ENCODE measurements at places on chromosomes 16 and 17.

DNA sequence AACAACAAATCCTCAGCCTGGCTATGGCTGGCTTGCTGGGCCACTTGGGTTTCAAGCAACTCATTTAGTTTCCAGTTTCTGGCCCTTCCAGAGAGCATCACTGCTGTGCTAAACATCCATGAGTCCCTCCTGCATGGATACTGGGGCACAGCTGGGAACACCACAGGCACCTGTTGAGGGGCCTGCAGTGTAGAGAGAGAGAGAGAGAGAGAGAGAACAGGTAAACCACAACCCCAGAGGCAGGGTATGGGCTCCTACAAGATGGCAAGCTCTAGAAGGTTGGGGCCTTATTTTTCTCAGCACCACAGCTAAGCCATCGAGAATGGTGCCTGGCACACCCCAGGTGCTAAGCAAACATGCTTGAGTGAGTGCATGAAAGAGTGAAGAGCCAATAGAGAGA, 120.3 kb downstream of the RBFOX3 start:
- no peak for DNase-seq

- DNase-seq: no peak
These were observed 8.2 kb downstream of the CRAMP1 start for GRCh38 chr16:1620391-1620790.

GRCh38 chr17:74637926-74638325, 14.4 kb upstream of the CD300E start:
- no peak for DNase-seq

DNA sequence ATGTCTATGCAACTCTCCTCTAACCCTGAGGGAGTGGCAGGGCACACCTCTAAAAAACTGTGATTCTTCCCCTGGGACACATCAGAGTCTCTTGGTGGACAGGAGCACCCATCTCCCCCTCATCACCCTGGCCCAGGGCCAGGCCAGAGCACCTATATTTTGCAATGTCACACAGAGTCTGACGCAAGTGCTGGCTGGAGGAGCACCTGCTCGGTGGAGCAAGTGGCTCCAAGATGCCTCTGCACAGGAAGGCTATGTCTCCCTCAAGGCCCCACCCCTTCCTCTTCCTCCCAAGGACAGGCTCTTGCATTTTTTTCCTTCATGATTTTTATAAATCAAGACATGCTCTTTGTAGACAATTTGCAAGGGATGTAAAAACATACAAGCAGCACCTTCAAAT, 13.3 kb downstream of the SNN start:
- DNase-seq: no peak

DNA sequence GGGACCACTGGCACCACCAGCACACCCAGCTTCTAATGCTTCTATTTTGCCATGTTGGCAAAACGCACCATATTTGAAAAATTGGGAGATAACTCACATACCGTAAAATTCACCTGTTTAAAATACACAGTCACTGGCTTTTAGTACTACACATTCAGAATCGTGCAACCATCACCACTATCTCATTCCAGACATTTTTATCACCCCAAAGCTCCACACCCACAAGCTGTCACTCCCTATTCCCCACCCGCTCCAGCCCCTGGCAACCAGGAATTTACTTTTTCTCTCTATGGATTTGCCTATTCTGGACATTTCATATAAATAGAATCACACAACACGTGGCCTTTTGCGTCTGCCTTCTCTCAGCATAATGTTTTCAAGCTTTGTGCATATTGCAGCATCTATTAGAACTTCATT, 25.0 kb downstream of the PPL start:
- no peak for DNase-seq

- DNase-seq: no peak
These were observed 8.7 kb downstream of the ADCY7 start for GRCh38 chr16:50275098-50275415.

DNA sequence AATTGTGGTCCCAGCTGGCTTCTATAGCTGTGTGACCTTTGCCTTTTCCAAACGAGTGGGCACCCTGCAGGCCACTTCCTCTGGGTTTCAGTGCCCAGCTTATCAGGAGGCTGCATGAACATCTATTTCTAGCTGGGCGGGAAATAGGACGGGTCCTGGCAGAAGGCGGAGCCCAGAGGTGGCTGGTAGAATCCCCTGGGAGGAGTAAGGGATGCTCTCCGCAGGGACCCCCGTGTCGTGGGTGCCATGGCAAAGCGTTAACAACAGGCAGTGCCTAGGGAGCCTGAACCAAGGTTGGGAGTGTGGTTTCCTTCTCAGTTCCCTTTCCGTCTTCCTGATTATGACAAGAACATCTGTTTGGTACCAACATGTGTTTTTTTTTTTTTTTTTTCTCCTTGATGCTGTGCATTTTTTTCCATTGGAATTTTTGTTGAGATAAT, 58.2 kb downstream of the PLCG2 start:
- no peak for DNase-seq

GRCh38 chr16:2692251-2692947, 10.1 kb downstream of the KCTD5 start:
- DNase-seq: no peak

GRCh38 chr16:106623-107324, 28.7 kb downstream of the MPG start:
- DNase-seq: peak; percentile 70

GRCh38 chr17:3802461-3803307, 1.7 kb upstream of the ITGAE start:
- DNase-seq: no peak

DNA sequence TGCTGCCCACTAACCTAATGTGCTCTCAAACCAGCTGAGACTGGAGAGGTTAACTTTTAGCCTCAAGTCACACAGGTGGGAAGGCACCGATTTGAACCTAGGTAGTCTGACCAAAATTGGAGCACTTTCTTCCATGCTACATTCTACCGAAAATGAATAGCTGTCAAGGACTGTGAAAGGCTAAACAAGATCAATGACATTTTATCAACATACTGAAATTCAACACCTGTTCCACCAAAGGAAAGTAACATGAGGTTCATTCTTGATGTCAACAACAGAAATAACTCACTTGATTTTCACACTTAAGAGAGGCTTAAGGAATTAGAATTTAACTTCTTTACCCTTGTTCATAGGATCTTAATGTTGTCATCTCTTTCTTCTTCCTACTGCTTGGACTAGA, 284.4 kb upstream of the MON1B start:
- DNase-seq: no peak

DNA sequence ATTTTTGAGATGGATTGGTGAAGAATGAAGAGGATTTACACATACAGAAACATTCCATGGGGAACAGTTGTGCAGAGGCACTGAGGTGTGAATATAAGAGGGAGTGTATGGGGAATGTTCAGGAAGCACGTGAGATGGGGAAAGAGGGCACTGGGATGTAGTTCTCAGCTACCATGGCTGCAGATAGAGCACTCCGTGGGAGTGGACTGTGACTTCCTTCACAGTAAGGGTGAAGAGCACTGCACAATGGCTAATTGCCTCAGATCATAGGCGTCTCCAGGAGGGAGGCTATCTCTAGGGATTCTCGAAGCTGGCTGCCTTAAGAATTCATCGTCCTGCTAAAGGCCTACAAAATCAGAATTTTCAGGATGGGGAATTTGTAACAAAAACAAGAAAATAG, 7.0 kb downstream of the YPEL2 start:
- DNase-seq: no peak

DNA sequence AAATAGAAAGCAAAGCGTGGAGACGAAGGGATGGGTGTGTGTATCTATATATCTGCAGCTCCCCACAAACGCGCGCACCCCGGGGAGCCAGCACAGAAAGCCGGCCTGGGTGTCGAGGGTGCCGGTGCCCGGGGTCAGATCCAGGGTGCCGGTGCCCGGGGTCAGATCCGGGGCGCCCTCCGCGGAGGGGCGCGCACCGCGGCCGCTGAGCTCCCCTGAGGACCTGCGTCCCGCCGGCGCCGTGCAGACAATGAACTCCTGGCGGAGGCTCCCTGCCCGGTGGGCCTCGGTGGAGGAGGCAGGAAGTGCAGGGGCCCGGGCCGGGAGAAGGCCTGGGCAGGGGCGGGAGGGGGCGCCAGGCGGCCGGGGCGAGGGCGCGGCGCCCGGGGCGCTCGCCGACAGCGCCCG, 1.1 kb downstream of the ZNF423 start:
- no peak for DNase-seq

- DNase-seq: no peak
These were observed 17.2 kb downstream of the RSL1D1 start for GRCh38 chr16:11833951-11834695.

DNA sequence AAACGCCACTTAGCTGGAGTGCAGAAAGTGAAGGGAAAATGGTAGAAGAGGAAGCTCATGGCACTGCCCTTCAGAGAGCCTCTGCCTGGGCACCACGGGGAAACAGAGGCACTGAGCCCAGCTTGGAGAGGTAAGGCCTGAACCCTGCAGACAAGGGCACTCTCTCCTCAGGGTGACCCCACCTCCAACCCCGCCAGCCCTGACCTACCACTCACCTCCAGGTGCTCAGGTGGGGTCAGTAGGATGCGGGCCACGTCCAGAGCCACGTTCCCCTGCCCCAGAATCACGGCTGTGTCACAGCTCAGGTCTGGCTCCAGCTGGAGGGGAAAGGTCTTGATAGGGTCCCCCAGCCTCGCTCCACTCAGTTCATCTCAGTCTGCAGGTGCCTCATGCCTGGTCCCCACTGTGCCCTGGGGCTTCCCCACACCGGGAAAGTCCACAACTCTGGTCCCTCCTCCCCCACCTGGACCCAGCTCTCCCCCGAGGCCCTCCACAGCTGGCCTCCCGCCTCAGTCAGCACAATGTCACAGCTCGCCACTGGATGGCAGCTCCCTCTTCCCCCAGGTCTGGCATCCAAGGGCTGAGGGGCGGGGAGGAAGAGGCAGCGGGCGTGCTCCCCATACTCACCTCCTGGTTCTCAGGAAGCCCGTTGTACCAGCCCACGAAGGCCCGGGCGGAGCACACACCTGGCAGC, 6.0 kb upstream of the GRIN2C start:
- DNase-seq: no peak

DNA sequence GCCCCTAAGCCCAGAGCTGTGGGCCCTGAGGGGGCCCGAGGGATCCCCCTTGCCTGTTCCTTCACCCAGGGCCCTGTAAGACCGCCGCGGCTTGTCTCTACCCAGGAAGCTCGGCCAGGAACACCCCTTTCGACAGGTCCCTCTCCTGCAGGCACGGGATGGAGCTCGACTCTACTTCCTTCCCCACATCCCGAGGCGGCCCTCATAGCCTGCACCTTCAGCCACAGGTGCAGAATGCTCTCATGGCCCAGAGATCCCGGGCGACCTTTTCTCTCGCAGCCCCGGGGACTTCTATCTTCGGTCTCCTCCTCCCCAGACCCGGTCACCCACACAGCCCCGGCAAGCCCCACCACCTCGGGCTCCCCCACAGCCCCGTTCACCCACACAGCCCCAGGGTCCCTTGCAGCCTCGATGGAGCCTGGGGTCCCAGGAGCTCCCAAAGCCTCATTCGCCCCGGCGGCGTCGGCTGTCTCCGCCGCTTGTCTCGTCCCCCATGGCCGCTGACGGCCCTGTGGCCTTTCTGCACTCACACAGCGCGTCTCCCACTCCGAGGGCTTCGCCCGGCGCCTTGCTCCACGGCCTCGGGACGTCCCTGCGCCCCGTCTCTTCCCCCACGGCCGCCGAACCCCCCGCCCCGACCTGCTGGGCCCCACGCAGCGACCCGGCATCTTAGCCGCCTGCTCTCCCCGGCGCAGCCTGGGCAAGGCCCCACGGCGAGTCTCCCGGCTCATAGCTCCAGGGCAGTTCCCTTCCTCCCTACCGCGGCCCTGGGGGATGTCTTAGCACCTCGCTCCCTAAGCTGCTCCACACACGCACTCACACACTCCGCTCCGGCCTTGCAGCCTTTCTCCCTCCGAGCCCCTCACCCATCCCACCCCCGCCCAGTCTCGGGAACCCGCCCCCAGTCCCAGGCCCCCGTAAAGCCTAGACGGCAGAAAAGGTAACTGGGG, 650 bp downstream of the KIAA0753 start:
- no peak for DNase-seq

- peak; percentile 67 for DNase-seq
These were observed 167.0 kb downstream of the UTP18 start for GRCh38 chr17:51427323-51427811.

DNA sequence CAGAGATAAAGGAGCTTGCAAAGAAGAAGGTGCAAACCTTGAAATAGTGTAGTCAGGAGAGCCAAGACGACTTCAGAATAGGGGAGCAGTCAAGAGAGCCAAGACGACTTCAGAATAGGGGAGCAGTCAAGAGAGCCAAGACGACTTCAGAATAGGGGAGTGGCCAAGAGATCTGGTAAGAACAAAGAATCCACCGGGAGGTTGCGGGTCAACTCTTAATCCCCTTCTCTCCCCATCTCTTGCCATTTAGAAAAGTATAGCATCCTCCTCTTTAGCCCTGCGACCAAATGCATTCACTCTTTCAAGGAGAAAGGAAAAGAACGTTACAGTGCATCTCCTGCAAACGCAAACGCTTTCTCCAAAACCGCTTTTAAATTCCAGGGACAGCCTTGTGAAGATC, 713 bp downstream of the KNOP1 start:
- DNase-seq: no peak

- no peak for DNase-seq
These were observed 128.8 kb downstream of the HS3ST2 start for GRCh38 chr16:22942811-22943210.

DNA sequence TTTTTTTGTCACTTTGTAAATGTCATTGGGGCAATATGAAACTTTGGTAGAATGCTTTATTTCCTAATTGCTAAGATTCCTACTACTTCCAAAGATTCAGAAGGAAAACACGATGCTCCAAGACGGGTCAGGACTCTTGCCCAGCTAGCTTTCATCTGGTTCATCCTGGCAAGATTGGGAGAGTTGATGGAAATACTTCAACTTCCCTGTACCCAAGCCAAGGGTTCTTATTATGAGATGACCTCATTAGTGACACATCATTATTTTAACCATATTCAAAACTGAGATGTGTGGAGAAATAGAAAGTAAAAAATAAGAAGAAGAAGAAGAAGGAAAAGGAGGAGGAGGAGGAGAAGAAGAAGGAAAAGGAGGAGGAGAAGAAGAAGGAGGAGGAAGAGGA, 25.6 kb downstream of the SOX9 start:
- no peak for DNase-seq

DNA sequence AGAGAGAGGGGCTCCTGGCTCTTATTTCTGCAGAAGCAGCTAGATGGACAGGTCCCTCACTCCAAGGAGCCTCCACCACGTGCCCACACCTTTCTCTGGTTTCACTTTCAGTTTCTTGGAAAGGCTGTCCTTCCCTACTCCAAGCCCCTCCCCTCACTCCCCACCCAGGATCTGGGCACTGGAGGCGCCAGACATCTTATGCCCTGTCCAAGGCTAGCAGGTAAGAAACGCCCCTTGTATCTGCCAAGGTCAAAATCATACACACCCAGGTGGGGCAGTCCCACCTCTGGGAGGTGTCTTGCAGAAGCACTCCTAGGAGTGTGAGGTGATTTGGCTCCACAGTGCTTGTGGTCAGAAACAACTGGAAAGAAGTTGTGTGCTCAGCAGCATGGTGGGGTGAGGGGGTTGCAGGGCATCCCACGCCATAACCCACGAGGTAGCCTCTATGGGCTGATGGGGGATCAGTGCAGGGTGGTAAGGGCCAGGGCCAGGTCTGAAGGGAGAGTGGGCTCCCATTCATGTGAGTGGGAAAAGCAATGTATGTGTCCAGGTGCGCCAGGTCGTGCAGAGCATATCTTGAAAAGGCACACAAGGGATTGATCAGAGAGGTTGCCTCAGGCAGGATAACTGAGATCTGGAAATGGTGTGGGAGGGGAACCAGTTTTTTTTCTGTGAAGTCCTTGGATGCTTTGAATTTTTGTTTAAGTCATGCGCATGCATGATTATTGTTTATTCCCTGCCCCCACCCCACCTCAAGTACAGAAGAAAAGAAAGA, 31.8 kb upstream of the PRM1 start:
- no peak for DNase-seq

- no peak for DNase-seq
These were observed 18.9 kb downstream of the UTP6 start for GRCh38 chr17:31882571-31882970.

GRCh38 chr16:85436207-85436606, 176.9 kb upstream of the GSE1 start:
- no peak for DNase-seq
